ENCODE measurements at places on chromosomes 16 and 17.

DNA sequence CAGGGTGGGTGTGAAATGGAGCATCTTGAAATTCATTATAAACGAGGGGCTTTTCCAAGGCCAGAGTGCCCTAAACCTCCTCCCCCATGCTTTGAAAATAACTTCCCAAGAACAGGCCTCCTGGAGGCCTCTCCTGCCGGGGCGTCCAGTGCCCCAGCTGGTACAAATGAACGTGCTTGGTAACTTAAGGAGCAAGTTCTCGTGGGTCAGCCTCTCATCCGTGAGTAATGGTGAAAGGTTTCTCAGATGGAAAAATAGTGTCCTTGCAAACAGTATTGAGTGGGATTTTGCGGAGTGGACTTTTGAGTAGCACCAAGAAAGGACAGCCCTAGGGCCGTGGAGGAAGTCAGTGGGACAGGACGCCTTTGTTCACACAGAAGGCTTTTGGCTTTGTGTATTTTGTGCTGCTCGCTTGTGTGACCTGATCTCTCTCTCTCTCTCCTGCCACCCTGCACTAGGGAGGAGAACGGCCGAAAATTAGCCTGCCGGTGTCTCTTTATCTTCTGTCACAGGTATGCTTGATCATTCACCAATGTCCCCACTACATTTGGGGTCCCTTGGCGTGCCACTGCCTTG lies 34.6 kb downstream of the CLEC16A start:
- DNase-seq, result no peak

DNA sequence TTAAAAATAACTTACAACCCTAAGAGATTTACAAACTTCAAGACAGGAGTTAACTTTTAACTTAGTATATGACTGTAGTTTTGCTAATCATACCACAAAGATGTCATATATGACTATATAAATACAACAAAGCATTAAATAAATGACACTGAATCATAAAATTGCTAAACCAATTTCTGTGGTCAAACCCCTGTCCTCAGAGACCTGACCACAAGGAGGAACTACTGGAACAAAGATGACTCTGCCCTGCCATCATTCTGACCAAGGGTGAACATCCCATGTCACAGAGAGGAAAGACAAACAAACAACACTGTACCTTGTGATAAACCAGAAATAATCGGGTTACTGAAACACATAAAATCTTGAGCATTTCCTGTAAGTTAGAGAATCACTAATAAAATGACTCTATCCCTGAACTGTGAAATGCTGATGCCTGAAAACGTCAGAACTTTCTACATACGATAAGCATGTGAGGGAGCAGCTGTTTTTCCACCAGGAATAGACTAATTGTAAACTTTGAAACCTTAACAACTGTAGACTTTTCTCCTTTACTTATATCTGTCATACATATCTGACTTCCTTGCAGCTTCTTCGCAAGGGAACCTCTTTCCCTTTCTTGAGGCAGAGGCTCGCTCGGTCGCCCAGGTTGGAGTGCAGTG lies 47.9 kb downstream of the WDR59 start:
- DNase-seq, result no peak

DNA sequence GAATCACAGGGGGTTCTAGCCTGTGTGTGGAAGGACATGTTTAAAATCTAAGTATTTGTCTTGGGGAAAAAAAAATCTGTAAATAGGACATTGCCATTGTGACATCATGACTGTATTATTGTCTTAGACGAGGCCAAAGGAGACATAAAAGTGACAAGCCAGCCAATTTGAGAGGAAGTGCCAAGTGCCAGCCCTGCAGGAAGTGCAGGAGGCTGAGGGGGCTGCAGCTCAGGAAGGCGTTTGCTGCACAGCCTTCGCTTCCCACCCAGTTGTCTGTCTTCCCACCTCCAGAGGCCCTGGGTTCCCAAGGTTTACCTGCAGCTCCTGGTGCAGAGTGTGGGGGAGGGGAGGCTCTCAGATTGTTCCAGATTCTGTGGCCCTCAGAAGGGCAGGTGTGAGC lies 1.3 kb downstream of the ADCY7 start:
- DNase-seq, result no peak

- no peak for DNase-seq
Observed at GRCh38 chr17:7515911-7516610, 31.9 kb downstream of the POLR2A start.

- no peak for DNase-seq
Observed at GRCh38 chr16:24853169-24853824, 7.5 kb downstream of the SLC5A11 start.
